ENCODE measurements at places on chromosomes 16 and 17. TPM values are rescaled to one million over a fixed set of nuclear protein-coding genes. Genes with fewer than 3 reads are reported as not detected.

Gene CCL3
- 634 TPM for total RNA-seq

Gene ESRP2
- not detected for total RNA-seq

Gene SLC5A10
- not detected for total RNA-seq

GRCh38 chr17:74424657-74425056 lies 7.2 kb upstream of the GPRC5C start:
- H3K27me3 ChIP-seq = peaks cover 41% of the 10 kb centered on the region
- no peaks in the 10 kb centered on the region for H3K4me1 ChIP-seq
- no peak overlapping the region for H3K27ac ChIP-seq
- H3K4me3 ChIP-seq = no peak overlapping the region

- H3K4me1 ChIP-seq = peaks cover 11% of the 10 kb centered on the region
- no peaks in the 10 kb centered on the region for H3K27me3 ChIP-seq
- no peaks in the 10 kb centered on the region for H3K36me3 ChIP-seq
- no peak overlapping the region for H3K27ac ChIP-seq
- DNase-seq = no peak
- H3K4me3 ChIP-seq = no peak overlapping the region
Measured at GRCh38 chr17:39709319-39709997, 9.6 kb downstream of the ERBB2 start.

GRCh38 chr17:48722201-48722907 lies at the start of gene PRAC1:
TSS of gene PRAC1 (minus strand) at chr17:48722518. CDS start at chr17:48722392, 126 bp downstream.
- H3K27me3 ChIP-seq = peaks cover 96% of the 10 kb centered on the region
- H3K27ac ChIP-seq = no peak within 1 kb of the TSS
- peaks cover 5% of the 10 kb centered on the region for H3K36me3 ChIP-seq
- H3K4me3 ChIP-seq = no peak within 1 kb of the TSS
- H3K4me1 ChIP-seq = peaks cover 31% of the 10 kb centered on the region
